ENCODE measurements at places on chromosomes 1 and 21. TPM values are rescaled to one million over a fixed set of nuclear protein-coding genes. Genes with fewer than 3 reads are reported as not detected.
A peak's percentile ranks its signal among the peaks of the same experiment; 100 is the strongest.

The HUNK gene
- total RNA-seq, result 0.05 TPM

The AHCYL1 gene
- 68.3 TPM for total RNA-seq

DNA sequence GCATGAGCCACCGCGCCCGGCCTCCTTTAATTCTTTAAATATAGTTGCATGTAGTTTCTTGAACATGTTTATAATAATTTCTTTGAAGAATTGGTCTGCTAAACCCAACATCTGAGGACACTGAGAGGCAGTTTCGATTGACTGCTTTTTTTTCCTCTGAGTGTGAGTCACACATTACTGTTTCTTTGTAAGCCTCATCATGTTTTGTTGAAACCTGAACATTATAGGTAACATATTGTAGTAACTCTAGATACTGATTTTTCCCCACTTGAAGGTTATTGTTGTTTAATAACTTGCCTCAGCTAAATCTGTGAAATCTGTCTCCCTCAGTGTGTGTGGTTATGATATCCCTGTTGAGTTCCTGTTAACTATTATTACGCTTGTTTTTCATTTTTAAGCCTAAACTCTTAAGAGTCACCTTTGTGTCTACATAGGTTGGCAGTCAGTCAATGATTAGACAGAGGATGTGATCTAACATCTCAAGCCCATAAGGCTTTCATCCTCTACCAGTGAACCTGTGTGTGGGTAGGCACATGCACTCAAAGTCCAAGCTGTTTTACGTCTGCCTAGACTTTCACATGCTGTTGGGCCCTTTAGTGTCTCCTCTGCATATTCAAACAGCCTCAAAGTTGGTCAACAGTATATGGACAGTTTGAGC lies 155.5 kb downstream of the KCNH1 start:
- no peak for DNase-seq

The ANGEL2 gene
- total RNA-seq, result 46.2 TPM

The TFAP2E gene
- total RNA-seq, result 1.3 TPM

DNA sequence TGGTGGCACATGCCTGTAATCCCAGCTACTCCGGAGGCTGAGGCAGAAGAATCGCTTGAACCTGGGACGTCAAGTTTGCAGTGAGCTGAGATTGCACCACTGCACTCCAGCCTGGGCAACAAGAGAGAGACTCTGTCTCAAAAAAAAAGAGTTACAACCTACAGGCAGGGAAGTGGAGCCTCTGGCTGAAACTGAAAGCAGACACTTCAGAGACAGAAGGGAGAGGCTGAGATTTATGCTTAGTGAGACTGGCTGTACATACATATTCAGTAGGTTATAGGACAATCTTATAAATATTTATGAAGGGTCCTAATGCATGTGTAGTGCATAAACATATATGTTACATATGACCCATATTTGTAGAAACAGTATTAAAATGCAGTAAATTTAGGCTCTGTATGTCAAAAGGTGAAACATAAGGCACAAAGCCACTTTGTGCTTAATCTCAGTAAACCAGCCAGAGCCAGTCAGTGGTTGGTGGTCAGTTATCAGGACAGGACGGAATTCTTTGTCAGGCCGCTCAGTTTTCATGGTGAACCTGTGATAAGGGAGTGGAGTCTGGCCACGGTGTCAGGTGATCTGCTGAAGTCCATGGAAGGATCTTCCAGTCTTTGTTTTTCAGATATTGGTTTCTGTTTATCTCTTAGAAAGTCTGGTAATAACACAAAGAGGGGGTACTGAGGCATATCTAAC lies 13.7 kb downstream of the RHEX start:
- no peak for DNase-seq

DNA sequence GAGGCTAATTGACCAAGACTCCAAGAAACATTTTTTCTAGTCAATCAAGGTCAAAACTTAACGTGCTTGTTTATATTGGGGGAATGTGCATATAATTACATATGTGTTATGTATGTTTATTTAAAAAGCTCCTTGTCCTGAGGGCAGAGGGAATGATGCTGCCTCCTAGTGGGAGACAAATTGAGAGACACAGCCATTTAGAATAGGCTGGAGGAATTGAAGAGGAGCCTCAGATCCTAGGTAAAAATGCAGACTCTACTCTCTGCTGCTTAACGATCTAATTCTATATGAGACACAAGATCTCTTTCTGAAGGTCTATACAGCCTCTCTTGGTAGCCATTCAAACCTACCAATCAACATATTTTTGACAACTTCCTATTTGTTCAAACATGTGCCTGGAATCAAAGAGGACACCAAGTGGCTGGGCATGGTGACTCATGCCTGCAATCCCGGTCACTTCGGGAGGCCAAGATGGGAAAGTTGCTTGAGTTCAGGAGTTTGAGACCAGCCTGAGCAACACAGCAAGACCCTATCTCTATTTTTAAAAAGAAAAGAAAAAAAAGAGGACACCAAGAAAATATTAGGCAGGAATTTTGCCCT lies 136.6 kb upstream of the ZNF648 start:
- DNase-seq, result peak; percentile 59

GRCh38 chr21:38269576-38269936 lies 12.8 kb downstream of the KCNJ15 start:
- DNase-seq, result no peak

DNA sequence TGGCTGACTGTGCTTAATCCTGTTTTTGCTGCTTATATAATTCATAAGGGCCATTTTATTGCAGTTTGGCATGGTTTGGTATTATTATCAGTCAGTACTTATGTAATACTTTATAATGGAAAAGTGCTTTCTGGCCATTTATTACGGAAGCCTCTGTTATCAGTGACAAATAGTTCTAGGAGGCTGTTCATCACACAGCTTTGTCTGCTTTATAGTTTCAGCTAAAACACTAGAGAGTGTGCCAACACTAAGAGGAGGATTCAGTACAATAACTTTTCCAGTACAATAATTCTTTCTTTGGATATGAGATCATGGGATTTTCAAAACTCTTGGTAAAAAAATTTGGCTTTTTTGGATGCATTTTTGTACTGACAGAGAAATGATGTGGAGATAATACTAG lies 102.9 kb upstream of the PTGFR start:
- no peak for DNase-seq

GRCh38 chr21:23452384-23453083 lies 2154.7 kb downstream of the MRPL39 start:
- DNase-seq, result peak; percentile 71

GRCh38 chr1:14678011-14678638 lies 79.6 kb downstream of the KAZN start:
- DNase-seq, result no peak

- DNase-seq, result no peak
Observed at GRCh38 chr1:156155756-156156510, 2.5 kb downstream of the SEMA4A start.

DNA sequence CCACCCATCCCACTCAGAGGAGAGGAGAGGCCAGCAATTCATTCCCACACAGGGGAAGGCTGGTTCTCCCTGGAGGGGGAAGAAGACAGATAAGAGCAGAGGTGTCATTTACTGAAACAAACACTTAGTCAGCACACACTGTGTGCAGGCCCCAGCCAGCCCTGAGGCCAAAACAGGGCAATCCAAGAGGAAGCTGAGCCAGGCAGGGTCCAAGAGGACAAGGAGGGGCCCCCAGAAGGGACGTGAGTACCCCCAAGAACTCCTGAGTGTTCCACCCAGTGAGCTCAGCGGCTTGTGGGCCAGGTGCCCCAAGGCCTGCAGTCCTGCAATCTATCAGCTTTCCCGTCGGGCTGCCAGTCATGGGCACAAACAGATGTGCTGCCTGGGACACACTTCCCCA lies 15.8 kb downstream of the ADGRB2 start:
- DNase-seq, result no peak

DNA sequence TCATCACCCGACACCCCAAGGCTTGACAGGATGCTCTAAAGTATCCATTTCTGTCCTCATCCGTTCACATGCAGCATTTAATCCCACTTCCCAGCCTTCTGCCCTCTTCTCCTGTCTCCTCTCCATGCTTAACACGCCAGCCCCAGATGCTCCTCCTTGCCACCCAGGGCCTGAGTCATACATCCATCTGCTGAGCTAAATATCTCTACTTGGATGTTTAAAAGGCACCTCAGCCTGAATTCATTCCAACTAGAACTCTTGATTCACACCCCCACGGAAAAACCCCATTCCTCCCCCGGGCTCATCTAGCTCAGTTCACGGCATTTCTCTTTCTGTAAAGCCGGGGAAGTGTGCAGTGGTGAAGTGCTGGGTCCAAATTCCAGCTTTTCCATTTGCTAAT lies 27.7 kb downstream of the TEX35 start:
- no peak for DNase-seq

The DNASE2B gene
- total RNA-seq, result 0.18 TPM

DNA sequence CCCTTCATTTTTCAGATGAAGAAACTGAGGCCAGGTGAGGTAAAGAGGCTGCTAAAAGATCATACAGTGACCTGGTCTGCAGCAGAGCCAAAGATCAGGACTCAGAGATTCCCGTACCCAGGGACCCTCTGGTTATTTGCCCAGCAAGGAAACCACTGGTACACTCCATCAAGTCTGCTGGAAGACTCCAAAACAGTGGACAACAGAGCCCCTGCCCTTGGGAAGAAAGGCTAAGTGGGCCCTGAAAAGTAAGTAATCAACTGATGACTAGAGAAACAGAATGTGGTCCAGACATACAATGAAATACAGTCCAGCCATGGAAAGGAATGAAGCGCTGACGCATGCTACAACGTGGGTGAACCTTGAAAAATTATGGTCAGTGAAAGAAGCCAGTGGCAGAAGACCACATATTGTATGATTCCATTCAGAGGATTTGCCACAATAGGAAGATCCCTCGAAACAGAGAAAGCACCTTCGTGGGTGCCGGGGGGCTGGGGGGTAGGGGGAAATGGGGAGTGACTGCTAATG lies 106.4 kb downstream of the ETS2 start:
- no peak for DNase-seq

The GJA4 gene
- not detected for total RNA-seq

The KIAA1614 gene
- 0.08 TPM for total RNA-seq

DNA sequence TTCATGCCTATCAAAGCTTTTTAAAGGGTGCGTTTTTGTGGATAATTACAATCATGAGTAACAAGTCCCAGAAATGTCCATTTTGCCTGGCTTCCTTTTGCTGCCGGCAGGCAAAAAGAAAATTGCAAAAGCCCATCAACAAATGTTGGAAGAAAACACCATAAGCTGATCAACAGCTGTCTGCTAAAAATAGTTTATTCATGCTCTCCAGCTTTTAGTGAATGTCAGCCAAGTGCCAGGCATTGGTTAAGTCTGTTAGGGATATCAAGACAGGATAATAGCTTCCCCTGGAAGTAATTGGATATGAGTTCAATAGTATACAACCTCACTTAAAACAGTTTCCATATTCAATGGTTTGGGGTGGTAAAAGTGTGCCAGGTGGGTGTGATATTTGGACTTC lies 13.6 kb upstream of the AGMAT start:
- DNase-seq, result no peak

DNA sequence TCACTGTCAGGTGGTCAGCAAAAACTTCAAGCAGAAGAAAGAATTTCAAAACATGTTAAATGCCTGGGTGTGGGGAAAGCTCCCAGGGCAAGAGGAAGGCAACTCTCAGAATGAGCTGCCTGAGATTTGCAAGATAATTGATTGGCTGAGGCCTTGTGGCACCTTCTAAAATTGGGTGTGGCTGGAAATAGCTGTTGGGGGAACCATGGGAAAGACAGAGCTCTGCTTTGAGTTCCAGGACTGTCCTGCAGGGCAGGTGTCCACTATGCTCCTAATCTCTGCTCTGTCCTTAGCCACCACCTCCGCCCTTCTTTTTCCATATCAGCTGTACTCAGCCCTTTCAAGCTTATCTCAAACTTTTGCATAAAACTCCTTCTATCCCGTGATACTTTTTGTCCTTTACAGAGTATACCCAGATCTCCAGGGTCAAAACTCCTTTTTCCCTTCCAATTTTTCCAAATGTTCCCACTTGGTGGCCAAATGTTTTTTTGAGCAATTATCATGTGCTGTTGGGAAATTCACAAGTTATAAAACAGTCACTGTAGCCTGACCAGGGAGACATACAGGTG lies 23.8 kb upstream of the PPP2R5A start:
- DNase-seq, result no peak

The ZYG11A gene
- not detected for total RNA-seq

- peak; percentile 66 for DNase-seq
Observed at GRCh38 chr21:25708467-25709065, 26.1 kb downstream of the ATP5PF start.

The PADI3 gene
- 0.21 TPM for total RNA-seq

- DNase-seq, result peak; percentile 32
Observed at GRCh38 chr21:41926117-41926806, 27.6 kb downstream of the C2CD2 start.

All from SK-MEL-5 (cell line).